ENCODE measurements at places on chromosomes 12 and 14.

DNA sequence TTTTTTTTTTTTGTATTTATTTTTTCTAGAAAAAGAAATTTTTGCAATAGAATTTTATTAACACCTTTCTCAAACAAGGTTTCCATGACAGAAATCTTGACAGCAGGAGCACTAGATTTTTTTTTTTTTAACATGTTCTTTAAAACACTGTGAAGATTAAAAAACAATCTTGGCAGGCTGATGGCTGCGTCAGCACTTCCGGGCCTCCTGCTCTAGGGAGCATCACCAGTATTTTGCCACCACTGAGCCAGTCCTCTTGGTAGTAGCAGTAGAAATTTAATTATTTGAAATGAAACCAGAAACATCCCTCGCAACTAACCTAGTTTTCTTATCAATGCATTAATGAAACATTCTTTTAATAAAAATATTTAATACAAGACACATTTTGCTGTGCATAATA is 99.6 kb downstream of the APAF1 start:
- no peak for DNase-seq

- DNase-seq: peak; percentile 61
Measured at GRCh38 chr14:94427016-94427613, 25.5 kb downstream of the SERPINA11 start.

DNA sequence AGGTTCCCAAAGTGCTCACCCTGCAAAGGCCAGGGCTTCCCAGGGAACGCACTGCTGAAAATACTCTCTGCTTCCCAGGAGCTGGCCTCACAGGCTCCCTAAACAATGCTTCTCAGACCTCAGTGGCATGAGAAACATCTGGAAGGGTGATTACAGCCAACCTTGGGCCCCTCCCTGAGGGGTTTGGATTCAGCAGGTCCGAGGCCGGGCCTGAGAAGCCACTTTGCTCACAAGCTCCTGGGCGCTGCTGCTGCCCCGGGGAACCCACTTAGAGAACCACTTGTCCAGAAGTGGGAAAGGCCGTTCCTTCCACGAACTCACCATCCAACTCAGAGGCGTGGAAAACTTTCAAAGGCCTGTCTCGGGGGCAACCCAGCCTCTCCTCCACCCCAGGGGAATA is 130.5 kb downstream of the PIWIL1 start:
- no peak for DNase-seq

- DNase-seq: no peak
Measured at GRCh38 chr12:2593045-2593444, 201.7 kb upstream of the FKBP4 start.

DNA sequence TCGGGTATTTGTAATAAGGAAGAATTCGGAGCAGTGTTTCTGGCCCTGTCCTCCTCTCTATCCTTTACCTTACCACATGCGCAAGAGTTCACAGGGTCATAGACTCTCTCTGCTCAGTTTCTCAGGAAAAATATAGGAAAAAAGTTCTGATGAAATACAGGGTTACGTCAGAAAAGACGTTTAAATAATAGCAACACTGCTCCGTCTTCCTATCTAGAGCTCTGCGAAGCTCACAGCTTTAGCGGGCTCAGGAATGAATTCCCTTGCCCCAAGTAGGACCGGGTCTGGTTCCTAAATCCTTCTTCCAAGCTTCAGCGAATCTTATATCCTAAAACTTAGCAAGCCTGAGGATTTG is 365 bp downstream of the CCDC59 start:
- no peak for DNase-seq

- no peak for DNase-seq
Measured at GRCh38 chr12:113561068-113561780, 89.6 kb upstream of the LHX5 start.

GRCh38 chr12:12454315-12454714 is 97.4 kb downstream of the BORCS5 start:
- no peak for DNase-seq

- no peak for DNase-seq
Measured at GRCh38 chr14:60975551-60975950, 5.3 kb downstream of the TRMT5 start.

- DNase-seq: no peak
Measured at GRCh38 chr12:57216014-57216911, at the start of gene NXPH4. Gene NXPH4, plus strand, starts transcription at chr12:57216794. Its CDS starts 176 bp downstream, at chr12:57216970.

DNA sequence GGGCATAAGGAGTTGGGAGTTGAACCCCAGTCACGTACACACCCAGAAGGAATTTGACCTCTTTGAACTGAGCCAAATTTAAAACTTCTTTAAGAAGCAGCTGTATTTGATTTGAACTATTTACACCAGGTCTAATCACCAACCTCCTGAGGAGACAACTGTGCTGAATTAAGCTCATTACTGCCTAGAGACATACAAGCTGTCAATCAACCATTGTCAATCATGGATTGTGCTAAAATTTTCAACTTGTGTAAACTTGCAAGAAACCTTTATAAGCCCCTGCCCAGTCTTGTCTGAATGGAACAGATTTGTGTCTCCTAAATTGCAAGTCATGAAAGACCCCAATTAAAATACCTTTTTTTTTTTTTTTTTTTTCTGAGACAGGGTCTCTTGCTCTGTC is 44.3 kb upstream of the RESF1 start:
- no peak for DNase-seq

- DNase-seq: no peak
Measured at GRCh38 chr12:103169-103981, 36.8 kb downstream of the IQSEC3 start.

DNA sequence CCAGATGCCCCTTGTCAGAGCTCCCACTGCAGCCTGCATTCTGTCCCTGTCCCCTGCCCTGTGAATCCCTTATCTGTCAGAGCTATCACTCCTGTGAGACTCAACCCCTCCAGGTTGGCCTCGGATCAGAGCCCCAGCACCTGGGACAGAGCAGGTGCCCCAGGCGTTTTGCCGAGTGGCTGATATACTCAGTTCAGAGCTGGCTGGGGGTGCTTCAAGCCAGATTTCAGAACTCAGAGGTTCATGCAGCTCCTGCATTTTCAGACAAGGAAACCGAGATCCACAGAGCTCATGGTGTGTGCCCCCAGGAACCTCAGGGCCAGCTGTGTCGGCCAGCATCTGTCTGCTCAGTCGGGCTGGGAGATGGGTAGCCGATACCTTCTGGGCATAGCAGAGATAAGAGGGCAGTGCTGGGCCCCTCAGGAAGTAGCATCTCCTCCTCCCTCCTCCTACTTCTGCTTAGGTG is 228.0 kb upstream of the RTL1 start:
- no peak for DNase-seq

DNA sequence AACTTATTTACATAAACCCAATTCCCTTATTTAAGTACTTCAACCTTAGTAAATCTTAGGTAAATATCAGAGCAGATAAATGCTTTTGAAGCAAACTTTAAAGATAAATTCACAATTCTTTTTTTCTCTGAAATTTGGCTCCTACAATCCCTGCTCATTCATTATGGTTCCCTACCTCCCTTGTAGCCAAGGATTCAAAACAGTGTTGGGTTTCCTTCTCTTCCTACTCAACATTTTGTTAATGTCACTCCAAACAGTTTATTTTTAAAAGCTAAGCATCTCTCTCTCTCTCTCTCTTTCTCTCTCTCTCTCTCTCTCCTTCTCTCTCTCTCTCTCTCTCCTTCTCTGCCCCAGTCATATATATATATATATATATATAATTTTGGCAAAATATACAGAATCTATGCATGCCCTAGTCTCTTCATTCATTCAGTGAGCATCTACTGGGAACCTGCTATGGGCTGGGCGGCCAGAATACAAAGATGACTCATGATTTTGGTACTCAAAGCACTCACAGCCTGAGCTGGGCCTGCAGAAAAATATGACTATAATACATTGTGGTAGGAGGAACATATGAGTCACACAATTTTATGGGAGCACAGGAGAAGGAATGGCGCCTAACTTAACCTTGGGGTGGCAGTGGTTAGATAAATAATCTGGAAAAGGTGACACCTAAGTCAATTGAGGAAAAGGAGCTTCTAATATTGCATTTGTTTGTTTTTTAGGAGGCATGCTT is 123.7 kb upstream of the DHRS4 start:
- peak; percentile 89 for DNase-seq

GRCh38 chr14:86533834-86534233 is 1003.9 kb downstream of the FLRT2 start:
- DNase-seq: no peak

DNA sequence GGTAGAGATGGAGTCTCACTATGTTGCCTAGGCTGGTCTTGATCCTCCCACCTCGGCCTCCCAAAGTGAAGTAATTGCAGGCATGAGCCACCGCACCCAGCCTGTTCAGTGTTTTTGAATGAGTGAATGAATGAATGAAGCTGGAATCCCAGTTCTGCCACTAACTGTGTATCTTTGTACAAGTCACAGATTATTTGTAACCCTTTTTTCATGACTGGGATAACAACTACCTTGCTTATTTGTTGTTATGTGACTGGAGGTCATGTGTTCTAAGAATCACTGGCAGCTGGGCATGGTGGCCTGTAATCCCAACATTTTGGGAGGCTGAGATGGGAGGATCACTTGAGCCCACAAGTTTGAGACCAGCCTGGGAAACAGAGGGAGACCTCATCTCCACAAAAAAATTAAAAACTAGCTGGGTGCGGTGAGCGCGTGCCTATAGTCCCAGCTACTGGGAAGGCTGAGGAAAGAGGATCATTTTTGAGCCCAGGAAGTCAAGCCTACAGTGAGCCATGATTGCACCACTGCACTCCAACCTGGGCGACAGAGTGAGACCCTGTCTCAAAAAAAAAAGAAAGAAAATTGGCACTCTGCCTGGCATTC is 13.3 kb upstream of the NUMB start:
- no peak for DNase-seq

- peak; percentile 26 for DNase-seq
Measured at GRCh38 chr14:22796087-22796707, 19.0 kb downstream of the SLC7A7 start.

DNA sequence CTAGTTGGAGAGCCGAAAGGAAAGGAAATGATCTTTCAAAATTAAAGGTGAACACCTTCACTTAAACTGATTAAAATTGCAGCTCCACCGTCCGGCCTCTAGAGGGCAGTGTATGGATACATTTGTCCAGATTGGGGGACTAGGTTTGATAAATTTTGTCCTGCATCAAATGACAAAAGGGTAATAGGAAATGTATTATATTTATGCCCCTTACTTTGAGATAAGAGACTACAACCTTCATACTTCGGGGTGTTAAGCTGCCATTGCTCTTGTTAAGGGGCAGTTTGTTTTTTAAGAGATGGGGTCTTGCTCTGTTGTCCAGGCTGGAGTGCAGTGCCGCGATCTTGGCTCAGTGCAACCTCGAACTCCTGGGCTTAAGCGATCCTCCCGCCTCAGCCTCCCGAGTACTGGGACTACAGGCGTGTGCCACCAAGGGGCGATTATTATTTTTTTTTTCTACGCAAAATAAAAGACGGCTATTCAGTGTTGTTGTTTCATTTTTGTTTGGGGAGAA is 818 bp upstream of the SUOX start:
- DNase-seq: peak; percentile 39

DNA sequence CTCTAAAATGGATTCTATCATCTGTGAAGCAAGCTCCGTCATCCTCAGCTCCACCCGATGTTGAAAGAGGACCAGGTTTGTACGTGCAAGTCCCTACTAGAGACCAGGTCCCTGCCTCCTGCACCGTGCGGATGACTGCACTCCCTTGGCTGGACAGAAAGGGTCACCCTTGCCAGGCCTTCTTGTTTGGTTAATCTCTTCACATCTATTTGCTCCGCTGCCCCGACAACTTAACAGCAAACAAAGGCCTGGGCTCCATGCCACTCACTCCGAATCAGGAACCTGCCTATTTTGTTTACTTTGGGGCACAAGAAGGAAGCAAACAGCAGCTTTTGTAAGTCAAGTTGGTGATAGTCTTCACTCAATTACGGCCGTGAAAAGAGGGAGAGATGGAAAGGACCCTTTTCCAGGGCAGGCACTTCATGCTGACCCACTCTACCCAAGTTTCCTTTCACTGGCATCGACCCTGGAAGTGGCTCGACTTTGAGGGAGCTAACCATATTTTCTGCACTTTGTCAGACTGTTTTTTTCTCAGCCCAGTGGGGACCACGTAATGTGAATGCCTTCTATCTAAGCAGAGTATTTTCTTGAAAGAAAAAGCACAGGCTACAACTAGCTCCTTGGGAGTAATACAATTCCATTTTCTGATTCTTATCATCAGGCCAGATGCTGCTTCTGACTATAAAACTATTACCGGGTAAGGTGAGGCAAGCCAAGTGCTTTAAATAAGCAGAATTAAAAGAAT is 202.6 kb downstream of the FOXN3 start:
- DNase-seq: peak; percentile 7

DNA sequence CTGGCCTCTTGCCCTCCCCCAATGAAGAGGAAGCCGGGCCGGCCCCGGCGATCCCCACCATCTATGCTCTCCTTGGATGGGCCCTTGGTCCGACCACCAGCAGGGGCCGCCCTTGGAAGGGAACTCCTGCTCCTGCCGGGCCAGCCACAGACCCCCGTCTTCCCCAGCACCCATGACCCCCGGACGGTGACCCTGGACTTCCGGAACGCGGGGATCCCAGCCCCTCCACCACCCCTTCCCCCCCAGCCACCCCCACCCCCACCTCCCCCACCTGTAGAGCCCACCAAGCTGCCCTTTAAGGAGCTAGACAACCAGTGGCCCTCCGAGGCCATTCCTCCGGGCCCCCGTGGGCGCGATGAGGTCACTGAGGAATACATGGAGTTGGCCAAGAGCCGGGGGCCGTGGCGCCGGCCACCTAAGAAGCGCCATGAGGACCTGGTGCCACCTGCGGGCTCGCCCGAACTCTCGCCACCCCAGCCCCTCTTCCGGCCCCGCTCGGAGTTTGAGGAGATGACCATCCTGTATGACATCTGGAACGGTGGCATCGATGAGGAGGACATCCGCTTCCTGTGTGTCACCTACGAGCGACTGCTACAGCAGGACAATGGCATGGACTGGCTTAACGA is 19.4 kb downstream of the SETD1B start:
- no peak for DNase-seq

DNA sequence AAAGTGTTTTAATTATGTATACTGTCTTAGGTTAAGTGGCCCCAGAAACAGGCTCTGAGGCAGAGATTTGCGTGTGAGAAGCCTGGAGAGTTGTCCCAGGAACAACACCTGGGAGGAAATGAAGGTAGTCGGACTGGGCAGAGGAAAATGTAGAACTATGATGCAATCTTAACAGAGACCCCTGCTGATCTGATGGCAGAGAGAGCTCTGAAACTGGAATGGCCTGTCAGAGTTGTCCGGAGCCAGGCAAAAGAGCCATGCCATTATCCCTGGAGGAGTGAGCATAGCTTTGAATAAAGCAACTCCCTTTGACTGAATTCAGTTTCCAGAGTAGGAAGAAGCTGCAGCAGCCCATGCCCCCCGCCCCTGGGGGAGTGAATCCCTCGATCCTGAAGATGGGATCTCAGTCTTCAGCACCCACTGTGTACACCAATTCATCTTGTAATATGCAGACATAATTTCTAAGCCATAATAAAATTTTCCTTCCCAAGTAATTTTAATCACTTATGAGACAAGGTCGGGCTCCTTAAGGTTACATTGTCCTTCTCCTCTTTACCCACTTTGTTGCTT is 264.8 kb downstream of the PDZRN4 start:
- no peak for DNase-seq

DNA sequence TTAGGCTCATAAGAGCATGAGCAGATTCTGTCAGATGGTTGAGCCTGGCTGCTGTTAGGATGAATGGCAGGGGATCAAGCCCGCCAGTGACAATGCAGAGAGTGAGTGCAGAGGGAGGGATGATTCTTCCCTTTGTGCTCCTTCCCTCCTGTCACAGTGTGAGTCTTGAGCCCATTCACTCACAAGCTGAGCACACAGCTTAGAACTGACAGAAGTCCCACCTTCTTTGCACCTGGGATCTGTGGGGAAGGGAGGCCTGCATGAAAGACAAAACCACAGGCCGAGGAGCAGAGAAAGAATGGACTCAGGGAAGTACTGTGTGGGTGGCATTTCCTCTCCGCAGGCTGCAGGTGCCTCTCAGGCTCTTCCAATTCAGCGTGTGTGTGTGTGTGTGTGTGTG is 160.6 kb downstream of the KCNA5 start:
- DNase-seq: peak; percentile 24
